Stimulated activated CD8-positive, alpha-beta memory T cell treated with anti-CD3 and anti-CD28 coated beads, Interleukin-4, amount 100 ng/mL, for 48 hours (primary cell): ENCODE measurements at places on chromosomes 2 and 18.

DNA sequence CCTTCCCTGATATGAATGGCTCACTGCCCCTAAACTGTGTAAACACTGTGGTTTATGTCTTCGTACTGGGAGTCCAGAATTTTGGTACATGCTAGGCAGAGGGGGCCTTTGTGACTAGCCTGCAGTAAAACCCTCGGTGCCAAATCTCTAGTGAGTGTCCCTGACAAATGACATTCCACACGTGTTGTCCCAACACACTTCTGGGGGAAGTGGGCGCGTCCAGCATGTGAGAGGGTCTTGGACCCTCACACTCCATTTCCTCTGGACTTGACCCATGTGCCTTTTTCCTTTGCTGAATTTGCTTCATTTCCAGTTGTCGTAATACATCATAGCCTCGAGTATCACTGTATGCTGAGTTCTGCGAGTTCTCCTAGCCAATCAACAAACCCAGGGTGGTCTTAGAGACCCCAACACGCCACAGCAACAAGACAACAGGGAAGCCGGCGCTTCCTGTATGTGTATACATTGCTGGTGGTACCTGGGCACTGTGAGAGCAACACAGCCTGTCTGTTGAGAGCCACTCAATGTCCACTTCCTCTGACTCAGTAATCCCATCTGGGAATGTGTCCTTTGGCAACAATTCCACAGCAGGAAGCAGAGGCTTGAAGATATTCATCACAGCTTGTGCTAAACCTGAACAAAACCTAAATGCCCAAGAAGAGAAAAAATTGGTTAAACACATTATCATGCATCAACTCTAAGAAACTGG is 26.9 kb upstream of the SLC66A3 start:
- DNase-seq: no peak

DNA sequence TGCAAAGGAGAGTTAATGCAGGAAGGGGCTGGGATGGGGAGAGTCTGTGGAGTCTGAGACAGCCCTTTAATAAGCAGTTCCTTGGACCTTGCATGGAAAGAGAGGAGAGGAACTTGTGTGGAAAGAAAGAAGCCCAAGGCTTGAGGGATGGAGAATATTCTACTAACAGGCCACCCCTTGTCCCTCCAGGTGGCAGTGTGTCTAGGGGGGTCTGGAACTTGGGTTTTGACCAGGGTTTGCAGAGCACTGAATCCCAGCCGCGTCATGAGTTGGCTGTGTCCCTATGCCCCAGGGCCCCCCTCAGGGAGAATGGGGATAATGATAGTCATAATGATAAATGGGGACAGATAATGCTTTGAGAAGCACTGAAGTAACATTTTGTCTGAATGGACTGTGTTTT is 15.0 kb downstream of the TCF7L1 start:
- DNase-seq: no peak

DNA sequence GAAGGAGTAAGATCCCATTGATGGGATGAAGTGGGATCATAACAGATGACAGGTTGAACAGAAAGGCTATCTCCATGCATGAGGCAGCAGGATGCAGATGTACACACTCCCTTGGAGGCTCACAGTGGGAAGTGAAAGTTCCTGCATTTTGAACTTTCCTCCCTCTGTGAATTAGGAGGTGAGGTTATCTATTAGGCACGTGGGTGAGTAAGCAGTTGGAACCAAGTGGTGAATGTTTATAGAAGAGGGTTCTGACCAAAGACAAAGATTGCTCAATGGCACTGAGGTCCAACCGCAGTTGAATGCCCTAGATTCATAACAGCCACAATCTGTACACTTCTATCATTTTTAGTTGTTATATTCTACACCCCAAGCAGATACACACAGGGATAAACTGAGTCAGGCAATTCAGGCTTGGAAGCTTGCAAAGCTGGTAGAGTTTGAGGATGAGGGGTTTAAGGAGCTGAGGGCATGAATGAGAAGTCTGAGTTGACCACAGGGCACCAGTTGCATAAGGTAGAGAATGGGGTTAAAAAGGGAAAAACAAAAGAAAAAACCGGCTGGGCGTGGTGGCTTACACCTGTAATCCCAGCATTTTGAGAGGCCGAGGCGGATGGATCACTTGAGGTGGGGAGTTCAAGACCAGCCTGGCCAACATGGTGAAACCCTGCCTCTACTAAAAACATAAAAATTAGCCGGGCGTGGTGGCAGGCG is 7.1 kb upstream of the KCMF1 start:
- DNase-seq: no peak

GRCh38 chr2:72988726-72989273 is 71.5 kb downstream of the EMX1 start:
- DNase-seq: no peak

DNA sequence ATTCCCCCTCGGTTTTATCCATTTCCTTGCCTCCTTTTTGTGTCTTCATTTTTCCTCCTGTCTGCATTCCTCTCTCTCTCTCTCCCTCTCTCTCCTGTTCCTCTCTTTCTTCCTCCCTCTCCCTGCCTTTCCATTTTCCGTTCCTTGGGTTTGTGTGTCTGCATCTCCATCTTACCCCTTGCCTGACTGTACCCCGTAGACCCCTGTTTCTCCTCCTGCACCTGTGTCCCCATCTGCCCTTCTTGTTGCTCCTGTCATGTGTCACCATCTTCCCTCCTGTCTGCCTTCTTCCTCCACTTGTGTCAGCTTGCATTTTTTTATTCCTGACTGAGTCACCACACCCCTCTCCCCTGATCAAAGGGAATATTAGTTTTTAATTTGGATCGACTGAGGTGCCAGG is 1.8 kb downstream of the CDK5R2 start:
- DNase-seq: peak; percentile 18

- DNase-seq: peak; percentile 87
Observed at GRCh38 chr2:47767880-47768609, 14.9 kb upstream of the MSH6 start.

- DNase-seq: no peak
Observed at GRCh38 chr2:69169655-69170389, 156.8 kb downstream of the ANTXR1 start.

GRCh38 chr2:220847589-220847988 is 724.5 kb downstream of the EPHA4 start:
- no peak for DNase-seq
